C1 segment of cervical spinal cord (tissue), 14 donors: ENCODE measurements at places on chromosomes 13 and 19.

- no peak for DNase-seq
Measured at GRCh38 chr13:110685305-110686020, 20.5 kb downstream of the CARS2 start.

- no peak for DNase-seq
Measured at GRCh38 chr19:33819880-33820781, 23.5 kb downstream of the KCTD15 start.

DNA sequence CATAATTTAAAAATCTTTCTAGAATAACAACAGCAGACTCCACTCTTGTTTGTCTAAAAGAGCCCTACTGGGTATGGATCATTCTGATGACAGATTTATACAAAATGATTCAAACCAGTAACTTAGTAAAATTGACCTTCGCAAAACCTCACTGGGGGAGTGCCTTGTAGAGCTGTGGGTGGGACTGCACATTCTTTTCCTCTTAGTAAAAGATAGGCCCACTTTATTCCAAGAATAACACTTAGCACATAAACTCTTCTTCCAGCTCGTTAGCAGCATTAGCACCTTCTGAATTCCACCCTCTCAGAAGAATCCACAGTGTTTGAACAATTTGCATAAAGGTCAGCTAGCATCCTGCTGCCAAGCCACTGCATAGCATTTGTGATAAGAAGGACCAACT, 106.8 kb downstream of the STOML3 start:
- DNase-seq, result no peak

DNA sequence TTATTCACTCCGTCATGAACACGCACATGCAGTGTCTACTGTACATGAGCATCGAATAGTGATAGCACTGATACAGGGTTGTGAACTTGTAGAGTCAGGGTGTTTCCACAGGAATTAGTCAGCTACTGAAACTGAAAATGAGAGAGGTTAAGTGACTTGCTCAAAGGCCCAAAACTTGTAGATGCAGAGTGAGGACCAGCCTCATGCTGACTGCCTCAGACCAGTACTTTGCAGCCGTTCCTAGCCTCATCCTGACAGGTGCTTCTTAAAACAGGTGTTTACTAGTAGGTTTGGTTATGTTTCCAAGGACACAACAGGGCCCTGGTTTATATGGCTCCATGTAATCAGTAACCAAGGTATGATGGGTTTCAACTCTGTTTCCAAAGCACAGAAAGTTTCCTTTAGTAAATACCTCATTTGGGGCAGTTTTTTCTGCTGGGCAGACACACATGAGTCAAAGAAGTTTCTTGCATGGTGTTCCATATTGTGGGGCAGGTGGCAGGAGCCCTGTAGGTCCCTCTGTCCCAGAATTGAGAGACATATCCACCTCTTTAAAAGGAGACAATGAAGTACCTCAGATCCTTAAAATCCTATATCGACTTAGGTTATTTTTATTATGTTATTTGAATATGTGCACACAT, 16.0 kb downstream of the FGF9 start:
- DNase-seq, result no peak

GRCh38 chr13:73216381-73216831, 157.6 kb downstream of the KLF5 start:
- DNase-seq, result no peak
